CMK (cell line): ENCODE measurements at places on chromosomes 5 and 9.

DNA sequence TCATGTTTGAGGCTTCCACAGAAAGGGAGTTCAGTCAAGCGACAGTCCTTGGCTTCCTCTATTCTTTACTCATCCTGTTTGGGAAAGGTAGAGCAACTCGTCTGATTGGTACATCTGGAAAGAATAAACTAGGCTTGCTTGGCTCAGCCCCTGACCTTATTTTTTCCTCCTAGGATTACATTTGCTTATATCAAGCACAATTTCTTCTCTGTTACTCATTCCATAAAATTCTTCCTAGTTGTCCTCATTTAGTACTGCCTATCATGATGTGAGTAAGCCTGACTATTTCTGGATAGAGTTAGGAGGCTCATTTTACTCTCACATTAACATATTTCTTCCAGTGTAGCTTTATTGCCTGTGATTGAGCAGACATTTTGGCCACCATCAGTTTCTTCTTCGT is 10.9 kb upstream of the CARNMT1 start:
- DNase-seq: no peak

DNA sequence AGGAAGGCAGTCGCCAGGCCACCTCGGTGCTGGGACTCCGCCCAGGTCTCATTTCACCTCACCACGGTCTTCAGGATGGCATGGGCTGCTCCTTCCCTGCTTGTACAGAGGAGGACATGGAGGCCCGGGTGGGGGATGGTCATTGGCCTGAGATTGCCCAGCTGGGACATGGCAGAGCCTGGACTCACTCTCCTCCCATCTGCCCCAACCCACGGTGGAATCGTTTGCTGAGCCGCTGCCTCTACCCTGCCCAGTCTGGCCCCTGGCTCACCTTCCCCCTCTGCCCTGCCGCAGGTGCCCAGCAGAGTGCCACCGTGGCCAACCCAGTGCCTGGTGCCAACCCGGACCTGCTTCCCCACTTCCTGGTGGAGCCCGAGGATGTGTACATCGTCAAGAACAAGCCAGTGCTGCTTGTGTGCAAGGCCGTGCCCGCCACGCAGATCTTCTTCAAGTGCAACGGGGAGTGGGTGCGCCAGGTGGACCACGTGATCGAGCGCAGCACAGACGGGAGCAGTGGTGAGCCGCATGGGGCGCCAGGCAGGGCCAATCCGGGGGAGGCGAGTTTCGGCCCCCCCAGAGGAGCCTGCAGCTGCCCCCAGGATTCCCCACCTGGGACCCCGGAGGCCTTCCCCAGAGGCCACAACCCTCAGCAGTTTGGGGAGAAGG is 36.7 kb downstream of the HK3 start:
- no peak for DNase-seq

DNA sequence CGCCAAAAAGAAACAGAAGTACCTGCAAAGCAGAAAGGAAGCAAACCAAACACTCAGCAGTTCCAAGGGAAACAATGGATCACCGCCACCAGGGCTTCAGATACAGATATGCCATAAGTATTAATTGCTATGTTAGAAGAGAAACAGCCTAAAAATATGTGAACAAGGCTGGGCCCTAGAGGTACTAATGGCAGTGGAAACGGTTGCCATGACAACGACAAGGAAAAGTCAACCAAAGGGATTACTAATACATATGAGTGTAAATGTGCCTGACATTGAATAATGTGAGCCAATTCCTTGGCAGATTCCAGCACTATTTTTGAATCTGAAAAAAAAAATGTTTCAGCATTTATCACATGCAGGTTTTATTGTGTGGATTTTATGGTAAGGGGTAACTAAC is 75.0 kb downstream of the CAVIN4 start:
- DNase-seq: no peak

- no peak for DNase-seq
These were observed 230.8 kb upstream of the IRX4 start for GRCh38 chr5:2113348-2114131.

DNA sequence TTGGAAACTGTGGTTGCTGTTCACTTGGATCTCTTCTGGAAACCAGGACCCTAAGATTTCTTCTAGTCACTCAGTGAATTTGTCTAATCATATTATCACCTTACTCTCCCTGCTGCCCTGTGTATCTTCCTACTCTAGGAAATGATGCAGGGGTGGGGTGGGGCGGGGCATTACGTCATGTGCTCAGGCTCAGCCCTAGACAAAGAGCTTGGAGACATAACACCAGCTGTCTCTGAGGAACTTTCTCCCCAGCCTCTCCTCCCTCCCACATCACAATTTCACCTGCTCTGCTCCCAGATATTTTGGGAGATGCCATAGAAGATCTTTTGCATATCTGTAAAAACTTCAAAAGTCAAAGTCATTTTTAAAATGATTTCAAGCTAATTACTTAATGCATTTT is 470.4 kb downstream of the ZSWIM6 start:
- DNase-seq: no peak

- DNase-seq: no peak
These were observed 1.5 kb upstream of the GABBR2 start for GRCh38 chr9:98709968-98710965.

- DNase-seq: no peak
These were observed 70.2 kb downstream of the SLC25A46 start for GRCh38 chr5:110809006-110809405.

DNA sequence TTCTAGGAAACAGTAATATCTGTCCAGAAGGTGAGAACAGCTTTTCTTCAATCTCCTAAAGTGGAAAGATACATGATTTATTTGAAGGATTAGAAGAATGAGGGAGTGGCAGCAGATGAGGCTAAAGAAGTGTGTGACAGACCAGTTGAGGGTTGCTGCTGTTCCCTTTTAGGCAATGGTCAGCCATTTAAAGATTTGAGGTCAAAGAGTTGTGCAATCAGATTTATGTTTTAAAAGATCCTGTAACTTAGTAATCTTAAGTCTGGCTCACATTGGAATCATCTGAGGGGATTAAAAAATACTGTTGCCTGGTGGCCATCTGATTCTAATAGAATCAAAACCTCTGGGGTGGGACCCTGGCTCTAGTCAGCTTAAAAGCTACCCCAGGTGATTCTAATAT is 4.3 kb upstream of the SGCD start:
- no peak for DNase-seq

DNA sequence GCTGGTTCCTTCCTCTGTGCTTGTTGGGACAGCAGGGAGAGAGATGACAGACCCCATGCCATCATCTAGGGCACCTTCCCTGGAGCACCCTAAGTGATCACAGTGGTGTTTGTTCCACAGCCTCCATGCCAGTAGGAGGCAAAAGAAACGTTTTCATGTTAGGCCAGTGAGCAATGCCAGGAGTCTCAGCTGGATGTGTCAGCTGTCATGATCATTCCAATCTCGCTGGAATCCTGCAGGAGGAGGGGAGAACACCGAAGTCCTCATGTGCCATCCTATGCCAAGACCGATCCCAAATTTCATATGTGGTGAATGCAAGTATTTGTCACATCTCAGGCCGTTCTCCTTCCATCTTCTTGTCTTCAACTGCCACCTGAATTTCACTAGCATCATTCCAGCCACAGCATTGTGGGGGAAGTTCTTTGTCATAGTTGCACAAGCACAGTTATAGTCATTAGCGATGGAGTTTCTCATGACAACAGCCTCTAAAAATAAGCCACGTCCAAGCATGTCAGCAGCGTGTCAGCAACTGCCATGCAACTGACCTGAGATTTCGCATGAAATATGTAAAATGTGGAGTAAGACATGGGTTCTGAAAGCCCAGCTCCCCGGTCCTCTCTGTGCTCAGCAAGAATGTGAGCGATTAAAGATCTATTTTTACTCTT is 97.2 kb upstream of the DNAH5 start:
- no peak for DNase-seq

GRCh38 chr9:95048225-95049087 is 269.1 kb downstream of the FANCC start:
- peak; percentile 38 for DNase-seq

- DNase-seq: no peak
These were observed 1.9 kb upstream of the DAB2 start for GRCh38 chr5:39426746-39427105.

GRCh38 chr5:167309941-167310517 is 981.4 kb upstream of the WWC1 start:
- DNase-seq: no peak

DNA sequence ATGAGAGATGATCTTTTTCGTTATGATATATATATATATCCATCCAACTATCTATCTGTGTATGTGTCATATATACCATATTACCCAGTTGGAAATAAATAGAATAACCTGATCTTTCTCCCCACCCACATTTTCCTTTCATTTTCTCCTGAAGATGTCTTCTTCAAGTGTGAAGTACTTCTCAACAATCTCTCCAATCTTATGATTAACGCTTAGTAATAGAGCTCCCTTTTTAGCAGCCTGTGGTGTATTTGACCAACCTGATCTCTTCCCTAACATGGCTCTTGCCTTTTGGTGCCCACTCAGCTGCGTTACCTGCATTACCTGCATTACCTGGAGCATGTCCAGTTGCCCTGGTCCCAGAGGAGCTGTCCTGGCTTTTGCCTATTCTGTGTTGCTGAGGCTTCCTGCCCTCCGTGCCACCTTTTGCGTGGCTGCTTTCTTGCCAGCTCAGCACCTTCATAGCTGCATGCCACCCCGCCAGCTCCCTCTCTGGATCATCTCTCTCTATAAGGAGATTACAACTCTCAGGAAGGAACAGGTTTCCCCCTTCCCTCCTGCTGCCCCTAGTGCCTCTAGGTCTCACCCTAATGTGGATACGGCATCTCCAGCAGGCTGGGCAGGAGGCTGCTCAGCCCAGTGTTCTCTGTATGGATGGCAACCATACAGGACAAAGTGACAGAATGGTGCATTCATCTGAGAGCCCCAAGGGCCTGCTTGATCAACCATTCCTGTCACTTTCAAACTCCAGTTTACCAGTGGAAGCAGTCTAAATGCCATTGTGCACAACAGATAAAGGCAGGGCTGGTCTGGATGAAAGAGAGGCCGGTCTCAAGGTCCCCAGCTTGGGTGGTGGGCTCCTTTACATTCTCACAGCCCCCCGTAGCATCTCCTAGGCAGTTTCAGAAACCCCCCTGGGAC is 126.7 kb downstream of the GADD45G start:
- DNase-seq: no peak

- no peak for DNase-seq
These were observed 138.2 kb upstream of the OSMR start for GRCh38 chr5:38707352-38708210.

- no peak for DNase-seq
These were observed 141.6 kb upstream of the ZNF608 start for GRCh38 chr5:124888050-124888506.

- DNase-seq: no peak
These were observed 90.5 kb downstream of the ANKH start for GRCh38 chr5:14781106-14781505.

- no peak for DNase-seq
These were observed 60.6 kb upstream of the SAP30L start for GRCh38 chr5:154385236-154385512.

DNA sequence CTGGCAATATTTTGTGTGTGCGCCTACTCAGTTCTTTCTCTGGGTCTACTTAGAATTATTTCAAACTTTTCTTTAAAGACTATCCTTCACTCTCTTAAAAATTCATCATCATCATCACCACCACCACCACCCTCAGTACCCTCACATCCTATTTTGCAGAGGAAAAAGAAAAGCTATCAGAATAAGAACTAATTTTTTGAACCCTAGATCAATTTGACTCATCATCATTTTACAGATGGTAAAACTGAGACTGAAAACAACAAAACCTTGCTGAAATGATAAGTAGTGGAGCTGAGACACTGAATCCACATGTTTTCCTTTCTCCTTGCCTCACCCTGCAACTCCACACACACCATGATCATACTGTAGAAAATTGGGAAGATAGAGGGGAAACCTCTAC is 119.3 kb downstream of the SSBP2 start:
- no peak for DNase-seq

GRCh38 chr9:98226957-98227356 is 28.5 kb downstream of the TBC1D2 start:
- no peak for DNase-seq

DNA sequence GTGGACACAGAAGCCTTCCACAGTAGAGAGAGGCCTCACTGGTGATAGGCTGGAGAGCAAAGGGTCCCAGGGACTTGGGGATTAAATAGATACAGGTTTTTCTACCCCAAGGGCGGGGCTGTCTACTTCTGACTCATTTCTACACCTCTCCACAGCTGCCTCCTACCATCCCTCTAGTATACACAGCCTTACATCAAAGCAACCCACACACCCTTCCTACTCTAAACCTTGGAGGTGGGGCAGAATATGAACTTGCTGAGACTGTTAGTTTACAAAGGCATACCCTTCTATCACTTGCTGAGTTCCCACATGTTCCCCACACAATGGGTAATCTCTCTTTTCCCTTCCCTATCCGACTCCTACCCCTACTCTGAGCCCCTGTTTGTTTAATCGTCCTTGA is 19.9 kb upstream of the PCA3 start:
- no peak for DNase-seq

DNA sequence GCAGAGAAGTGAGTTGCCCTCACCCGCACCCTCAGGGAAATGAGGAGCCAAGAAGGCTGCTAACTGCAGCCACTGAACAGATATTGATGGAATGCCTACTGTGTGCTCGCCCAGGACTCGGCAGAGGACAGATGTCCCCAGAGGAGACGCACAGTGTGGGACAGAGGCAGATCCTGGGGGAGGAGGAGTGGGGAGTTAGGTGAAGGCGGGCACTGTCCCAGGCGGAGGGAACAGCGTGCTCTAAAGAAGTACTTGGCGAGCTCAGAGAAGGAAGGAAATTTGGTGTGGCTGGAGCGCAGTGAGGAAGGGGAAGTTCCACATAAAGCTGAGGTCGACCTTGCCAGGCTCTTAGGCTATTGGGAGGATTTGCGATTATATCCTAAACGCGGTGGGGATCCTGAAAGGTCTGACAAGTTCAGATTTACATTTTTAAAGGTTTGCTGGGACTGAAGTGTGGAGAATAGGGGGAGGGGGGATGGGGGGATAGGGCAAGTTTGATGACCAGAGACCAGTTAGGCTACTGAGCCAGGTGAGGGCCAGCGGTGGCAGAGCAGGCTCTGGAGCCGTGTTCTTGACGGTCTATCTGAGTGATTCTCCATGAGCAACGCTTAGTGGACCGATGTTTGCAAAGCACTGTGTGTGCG is 23.6 kb upstream of the CERCAM start:
- peak; percentile 27 for DNase-seq

DNA sequence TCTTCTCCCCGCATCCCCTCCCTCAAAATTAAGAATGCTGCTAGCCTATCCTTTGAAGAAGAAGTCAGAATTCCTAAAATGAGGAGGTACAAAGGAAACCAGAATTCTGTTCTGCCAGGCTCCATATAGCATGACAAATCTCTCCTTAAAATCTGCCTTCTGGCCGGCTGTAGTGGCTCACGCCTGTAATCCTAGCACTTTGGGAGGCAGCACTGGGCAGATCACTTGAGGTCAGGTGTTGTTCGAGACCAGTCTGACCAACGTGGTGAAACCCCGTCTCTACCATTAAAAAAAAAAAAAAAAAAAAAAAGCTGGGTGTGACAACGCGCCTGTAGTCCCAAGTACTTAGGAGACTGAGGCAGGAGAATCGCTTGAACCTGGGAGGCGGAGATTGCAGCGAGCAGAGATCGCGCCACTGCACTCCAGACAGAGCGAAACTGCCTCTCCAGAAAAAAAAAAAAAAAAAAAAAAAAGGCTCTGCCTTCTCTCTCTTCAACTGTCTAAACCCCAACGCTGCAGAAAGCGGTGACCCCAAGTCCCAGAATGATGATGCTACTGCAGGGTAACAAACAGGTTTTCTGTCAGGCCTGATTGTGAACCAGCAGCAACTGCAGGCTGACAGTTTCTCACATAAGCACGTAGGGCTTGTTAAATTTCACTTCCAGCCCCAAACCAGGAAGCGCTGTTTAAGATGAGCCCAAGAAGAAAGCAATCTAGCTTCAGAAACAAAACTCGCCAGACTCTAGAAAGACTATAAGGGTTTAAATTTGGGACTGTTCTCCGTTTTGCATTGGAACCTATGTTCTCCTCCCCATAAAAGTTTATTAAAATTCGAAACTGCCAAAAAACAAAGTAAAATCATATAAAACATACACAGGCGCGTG is 963 bp upstream of the CAST start:
- DNase-seq: no peak
